ENCODE measurements at places on chromosomes 7 and 10. TPM values are rescaled to one million over a fixed set of nuclear protein-coding genes. Genes with fewer than 3 reads are reported as not detected.

The ARHGAP22 gene
- total RNA-seq = 2.0 TPM

GRCh38 chr10:68348265-68348741, 15.6 kb upstream of the PBLD start:
- no peak for DNase-seq
- no peaks in the 10 kb centered on the region for H3K27me3 ChIP-seq
- H3K4me3 ChIP-seq = no peak overlapping the region
- H3K36me3 ChIP-seq = peaks cover 48% of the 10 kb centered on the region
- no peaks in the 10 kb centered on the region for H3K4me1 ChIP-seq

- no peak overlapping the region for H3K4me3 ChIP-seq
- H3K27me3 ChIP-seq = no peaks in the 10 kb centered on the region
- no peaks in the 10 kb centered on the region for H3K4me1 ChIP-seq
- no peak overlapping the region for H3K27ac ChIP-seq
- DNase-seq = no peak
- H3K36me3 ChIP-seq = no peaks in the 10 kb centered on the region
These were observed 683.3 kb downstream of the GRM8 start for GRCh38 chr7:126569402-126569801.

DNA sequence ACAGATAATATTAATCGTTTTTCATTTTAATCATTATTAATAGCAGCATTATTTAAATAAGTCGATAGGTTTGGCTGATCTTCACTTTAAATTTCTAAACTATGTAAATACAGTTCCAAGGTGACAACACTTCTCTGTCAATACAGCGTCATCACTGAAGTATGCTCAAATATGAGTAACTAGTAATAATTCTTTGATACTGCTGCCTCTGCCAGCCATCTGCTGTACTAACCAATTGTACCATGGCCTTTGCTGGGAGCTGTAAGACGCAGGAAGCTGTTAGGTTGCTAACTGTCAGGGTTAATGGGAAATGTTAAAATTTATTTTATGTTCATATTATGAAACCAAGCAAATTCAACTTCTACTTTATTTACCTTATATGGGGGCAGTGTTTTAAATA, 1650.5 kb upstream of the LRRTM3 start:
- H3K36me3 ChIP-seq = no peaks in the 10 kb centered on the region
- H3K4me1 ChIP-seq = no peaks in the 10 kb centered on the region
- DNase-seq = no peak
- H3K4me3 ChIP-seq = no peak overlapping the region

DNA sequence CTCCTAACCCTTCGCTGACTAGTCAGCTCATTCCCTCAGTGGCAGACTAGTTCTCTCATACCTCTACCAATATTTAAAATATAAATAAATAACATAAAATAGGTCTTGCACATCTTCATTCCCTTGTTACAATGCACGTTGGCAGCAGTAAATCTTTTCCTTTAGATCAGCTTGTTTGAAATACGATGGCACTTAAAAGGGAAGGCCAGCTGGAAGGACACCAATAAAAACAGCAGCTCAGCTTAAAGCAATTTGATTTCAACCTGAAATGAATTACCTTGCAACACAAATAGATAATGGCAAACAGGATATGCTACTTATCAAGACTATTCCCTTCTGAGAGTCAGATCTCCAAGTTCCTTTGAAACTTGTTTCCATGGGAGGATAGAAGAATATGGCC, 321.8 kb downstream of the GFRA1 start:
- no peak for DNase-seq
- peaks cover 4% of the 10 kb centered on the region for H3K4me1 ChIP-seq
- H3K27me3 ChIP-seq = no peaks in the 10 kb centered on the region
- no peaks in the 10 kb centered on the region for H3K36me3 ChIP-seq
- no peak overlapping the region for H3K4me3 ChIP-seq

DNA sequence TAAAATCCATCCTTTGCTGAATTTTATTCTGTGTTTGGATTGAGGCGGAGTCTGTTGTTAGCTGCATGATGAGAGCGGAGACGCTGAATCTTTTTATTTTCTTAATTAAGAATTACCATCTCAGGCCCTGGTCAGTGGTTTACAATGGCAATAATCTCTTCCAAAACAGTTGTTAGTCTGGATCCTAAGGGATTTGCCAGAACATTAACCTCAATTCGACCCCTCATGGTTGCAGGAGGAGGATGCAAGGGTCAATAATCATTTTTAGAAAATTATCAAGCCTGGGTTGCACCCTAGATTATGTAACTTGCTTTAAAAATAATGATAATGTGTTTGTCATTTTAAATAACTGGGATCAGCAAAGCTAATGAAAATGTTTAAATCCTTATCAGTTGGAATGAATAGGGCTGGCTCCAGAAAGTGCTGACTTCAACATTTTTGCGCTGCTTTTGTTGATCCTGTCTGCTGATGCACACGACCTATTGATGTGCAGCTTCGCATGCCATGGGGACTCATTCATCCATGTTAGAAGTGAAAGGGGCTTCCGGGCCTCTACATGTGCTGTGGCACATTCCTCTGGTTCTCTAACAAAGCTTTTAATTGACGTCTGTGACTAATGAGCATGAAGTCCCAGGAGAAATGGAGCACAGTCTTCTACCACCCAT, 80.7 kb upstream of the KIAA1217 start:
- H3K27me3 ChIP-seq = no peaks in the 10 kb centered on the region
- H3K4me1 ChIP-seq = no peaks in the 10 kb centered on the region
- no peak overlapping the region for H3K4me3 ChIP-seq
- H3K36me3 ChIP-seq = no peaks in the 10 kb centered on the region

The GJD4 gene
- not detected for total RNA-seq
